ENCODE measurements at places on chromosomes 12 and 14.

GRCh38 chr12:101368016-101368415, 39.6 kb downstream of the ARL1 start:
- no peak for DNase-seq

DNA sequence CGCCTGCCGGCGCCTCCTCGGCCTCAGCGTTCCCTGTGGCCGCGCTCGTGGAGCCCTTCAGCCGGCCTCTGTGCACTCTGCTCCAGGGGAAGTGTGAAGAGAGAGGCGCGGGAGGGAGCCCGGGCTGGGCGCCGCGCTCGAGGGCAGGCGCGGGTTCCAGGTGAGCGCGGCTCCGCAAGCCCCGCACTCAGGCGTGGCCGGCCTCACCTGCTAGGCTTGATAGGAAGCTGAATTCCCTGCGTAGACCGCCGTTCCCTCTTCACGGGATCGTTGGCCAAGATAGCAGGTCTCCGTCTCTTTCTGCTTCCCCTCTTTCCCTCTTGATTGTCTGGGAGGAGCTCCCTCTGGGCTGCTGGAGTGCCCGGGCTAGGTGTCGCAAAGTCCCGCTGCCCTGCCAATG, 89.7 kb downstream of the ASCL4 start:
- no peak for DNase-seq

DNA sequence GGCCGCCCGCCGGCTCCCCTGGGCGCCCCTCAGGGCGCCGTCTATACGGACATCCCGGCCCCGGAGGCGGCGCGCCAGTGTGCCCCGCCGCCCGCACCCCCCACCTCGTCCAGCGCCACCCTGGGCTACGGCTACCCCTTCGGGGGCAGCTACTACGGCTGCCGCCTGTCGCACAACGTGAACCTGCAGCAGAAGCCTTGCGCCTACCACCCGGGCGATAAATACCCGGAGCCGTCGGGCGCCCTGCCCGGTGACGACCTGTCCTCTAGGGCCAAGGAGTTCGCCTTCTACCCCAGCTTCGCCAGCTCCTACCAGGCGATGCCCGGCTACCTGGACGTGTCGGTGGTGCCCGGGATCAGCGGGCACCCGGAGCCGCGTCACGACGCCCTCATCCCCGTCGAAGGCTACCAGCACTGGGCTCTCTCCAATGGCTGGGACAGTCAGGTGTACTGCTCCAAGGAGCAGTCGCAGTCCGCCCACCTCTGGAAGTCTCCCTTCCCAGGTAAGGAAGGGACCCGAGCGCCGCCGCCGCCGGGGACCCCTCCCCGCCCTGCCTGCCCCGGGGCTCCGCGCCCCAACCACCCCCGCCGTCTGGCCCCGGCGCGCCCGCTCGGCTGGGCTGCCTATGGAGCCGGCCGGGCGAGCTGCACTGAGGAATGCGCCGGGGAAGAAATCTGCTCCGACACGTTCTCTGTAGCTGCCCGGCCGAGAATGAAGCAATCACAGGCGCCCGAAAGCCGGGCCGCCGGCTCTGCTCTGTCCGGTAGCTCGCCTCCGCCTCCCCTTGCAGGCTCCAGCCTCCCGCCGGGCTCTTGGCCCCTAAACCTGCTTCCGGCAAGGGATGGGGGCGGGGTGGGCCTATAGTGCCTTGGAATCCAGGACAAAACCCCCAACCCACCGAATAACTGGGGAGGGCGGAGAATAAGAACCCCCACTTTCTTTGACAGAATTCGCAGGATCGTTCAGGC, 794 bp downstream of the HOXC13 start:
- DNase-seq, result no peak

- peak; percentile 53 for DNase-seq
Measured at GRCh38 chr14:68864361-68864750, 71.5 kb upstream of the ZFP36L1 start.

DNA sequence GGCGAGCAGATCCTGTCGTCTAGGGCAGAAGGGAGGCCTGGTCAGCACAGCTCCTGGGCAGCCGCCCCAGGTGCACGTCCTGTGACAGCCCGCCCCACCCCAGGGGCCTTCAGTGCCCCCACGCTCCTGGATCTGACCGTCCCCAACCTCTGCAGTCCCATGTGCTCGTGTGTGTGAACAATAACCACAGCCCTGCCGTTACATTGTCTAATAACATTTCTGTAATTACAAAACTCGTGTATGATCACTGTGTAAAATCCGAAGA, 39.8 kb downstream of the CHGA start:
- no peak for DNase-seq

DNA sequence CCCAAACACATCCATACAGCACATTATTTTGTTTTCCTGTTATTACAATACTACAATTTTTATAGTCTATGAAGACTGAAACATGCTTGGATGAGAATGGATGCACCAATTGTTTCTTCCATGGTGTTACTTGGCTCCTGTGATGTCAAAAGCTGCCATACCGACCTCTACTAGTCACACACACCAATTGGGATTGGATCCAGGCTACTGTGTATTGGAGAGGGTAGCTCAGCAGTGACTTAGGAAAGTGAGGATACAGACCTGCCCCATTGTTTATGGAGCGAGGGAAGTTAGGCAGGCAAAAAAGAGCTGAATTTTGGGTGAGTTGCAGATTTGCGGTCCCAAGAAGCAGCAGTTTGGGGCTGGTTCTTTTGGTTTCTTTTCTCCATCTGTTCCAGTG, 30.8 kb upstream of the AKAP6 start:
- DNase-seq, result no peak

GRCh38 chr14:29453045-29453444, 474.6 kb downstream of the PRKD1 start:
- DNase-seq, result no peak

DNA sequence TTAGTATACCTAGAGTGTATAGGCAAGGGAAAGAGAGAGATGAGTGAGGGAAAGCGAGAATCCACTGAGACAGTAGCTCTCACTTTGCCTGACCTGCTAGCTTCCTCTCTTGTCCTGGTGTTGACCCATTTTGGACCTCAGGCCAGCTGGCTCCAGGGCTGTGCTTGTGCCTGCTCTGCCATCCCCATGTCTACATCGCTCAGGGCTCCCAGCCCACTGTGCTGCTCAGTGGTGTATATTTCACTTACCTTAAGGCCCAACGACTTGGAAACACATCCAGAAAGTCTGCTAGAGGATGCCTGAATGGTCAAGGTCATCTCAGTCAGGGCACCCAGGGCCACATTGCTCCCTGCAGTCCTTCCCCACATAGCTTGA, 964 bp upstream of the SERPINA4 start:
- DNase-seq, result no peak

- no peak for DNase-seq
Measured at GRCh38 chr14:65101631-65102440, 481 bp downstream of the MAX start.

GRCh38 chr12:51508285-51508684, 82.7 kb upstream of the SCN8A start:
- DNase-seq, result no peak

GRCh38 chr14:90398315-90398839, 1.5 kb downstream of the CALM1 start:
- no peak for DNase-seq

- no peak for DNase-seq
Measured at GRCh38 chr14:91009501-91010152, 50.8 kb downstream of the RPS6KA5 start.

- peak; percentile 38 for DNase-seq
Measured at GRCh38 chr12:65620046-65620445, 204.2 kb upstream of the HMGA2 start.

GRCh38 chr12:109140560-109140959, 24.2 kb downstream of the ACACB start:
- no peak for DNase-seq

- peak; percentile 41 for DNase-seq
Measured at GRCh38 chr14:61609884-61610283, 85.4 kb upstream of the HIF1A start.

GRCh38 chr12:12922191-12922616, 29.8 kb downstream of the GPRC5D start:
- peak; percentile 51 for DNase-seq

DNA sequence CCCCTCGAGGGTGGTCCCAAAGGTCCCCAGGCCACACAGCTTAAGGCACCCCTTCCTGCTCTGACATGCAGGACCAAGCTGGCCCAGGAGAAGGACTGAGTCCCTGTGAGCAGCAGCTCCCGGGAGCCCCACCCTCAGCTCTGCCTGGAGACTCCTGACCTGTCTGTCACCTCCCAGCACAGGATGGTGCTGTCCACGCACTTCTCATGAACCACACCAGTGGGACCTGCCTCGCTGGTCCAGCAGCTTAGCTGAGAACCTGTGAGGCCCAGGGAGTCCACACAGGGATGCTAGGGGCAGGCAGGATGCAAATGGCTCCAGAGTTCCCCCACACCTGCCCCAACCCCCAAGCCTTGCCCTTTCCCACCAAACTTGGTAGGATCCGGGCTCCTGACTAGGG, 27.7 kb downstream of the CCDC85C start:
- no peak for DNase-seq

GRCh38 chr12:14846042-14846587, 2.8 kb upstream of the ART4 start:
- DNase-seq, result no peak

- DNase-seq, result no peak
Measured at GRCh38 chr14:26414926-26415325, 182.9 kb downstream of the NOVA1 start.

DNA sequence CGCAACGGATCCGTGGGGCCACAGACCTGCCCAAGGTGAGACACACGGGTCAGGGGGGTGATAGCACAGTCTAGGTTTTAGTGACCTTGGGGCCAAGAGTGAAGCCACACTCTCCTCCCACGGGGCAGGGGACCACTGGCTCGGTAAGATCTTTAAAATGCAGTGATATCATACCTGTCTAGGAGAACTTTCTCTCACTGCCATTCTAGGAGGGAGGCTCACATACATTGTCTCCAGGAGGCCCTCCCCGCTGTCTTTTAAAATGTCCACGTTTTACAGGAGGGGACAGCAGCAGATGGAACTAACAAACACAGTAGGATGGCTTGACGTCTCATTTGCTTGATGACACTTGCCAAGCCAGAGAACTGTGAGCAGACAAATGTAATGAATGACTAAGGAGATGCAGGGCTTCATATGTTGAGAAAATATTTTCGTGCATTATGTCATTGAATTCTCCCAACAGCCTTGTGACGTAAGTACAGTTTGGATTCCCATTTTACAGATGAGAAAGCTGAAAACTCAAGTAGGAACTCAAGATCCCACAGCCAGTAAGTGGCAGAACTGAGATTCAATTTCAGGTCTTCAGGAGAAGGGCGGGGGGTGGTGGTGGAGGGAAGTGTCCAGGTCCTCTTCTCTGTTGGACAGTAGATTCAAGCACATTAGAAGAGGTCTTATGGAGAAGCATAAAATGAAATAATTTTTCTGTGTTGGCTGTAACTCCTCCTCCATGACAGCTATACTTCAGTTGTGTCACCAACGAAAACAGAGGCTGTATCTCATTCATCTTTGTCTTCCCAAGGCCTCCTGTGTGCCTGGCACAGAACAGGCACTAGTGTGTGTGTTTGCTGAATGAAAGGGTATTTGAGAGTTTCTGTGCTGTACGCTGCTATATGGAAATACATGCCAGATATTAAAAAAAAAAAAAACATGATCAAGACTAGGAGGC, 2.1 kb downstream of the VASH1 start:
- DNase-seq, result peak; percentile 32

GRCh38 chr12:9719790-9720189, 13.1 kb downstream of the CLECL1 start:
- no peak for DNase-seq

GRCh38 chr12:49672301-49673217, 34.6 kb downstream of the FMNL3 start:
- DNase-seq, result no peak

- no peak for DNase-seq
Measured at GRCh38 chr14:33696165-33696564, 254.7 kb downstream of the EGLN3 start.

- DNase-seq, result no peak
Measured at GRCh38 chr12:120885521-120885920, 18.6 kb downstream of the SPPL3 start.

GRCh38 chr14:58763210-58763609, 125.4 kb downstream of the DACT1 start:
- no peak for DNase-seq

GRCh38 chr14:33634631-33635030, 316.2 kb downstream of the EGLN3 start:
- DNase-seq, result peak; percentile 28

- DNase-seq, result no peak
Measured at GRCh38 chr12:110917961-110918360, 2.4 kb downstream of the MYL2 start.

- no peak for DNase-seq
Measured at GRCh38 chr12:100666588-100666987, 93.1 kb downstream of the GAS2L3 start.

- DNase-seq, result no peak
Measured at GRCh38 chr14:30958555-30959407, 66.7 kb upstream of the AP4S1 start.
